Activated CD8-positive, alpha-beta memory T cell treated with anti-CD3 and anti-CD28 coated beads, Interleukin-2, amount 10 ng/mL, durations not matched to agents 7 days and 5 days (primary cell): ENCODE measurements at places on chromosomes 2 and 18. TPM values are rescaled to one million over a fixed set of nuclear protein-coding genes. Genes with fewer than 3 reads are reported as not detected.

Gene TSGA10
- total RNA-seq = 7.2 TPM

Gene NDC80
- 83.9 TPM for total RNA-seq

Gene MFSD2B
- not detected for total RNA-seq

Gene CLEC4F
- not detected for total RNA-seq

Gene VRK2
- 26.2 TPM for total RNA-seq

Gene TGFA
- total RNA-seq = not detected

Gene DSG2
- total RNA-seq = 0.35 TPM

Gene CYP1B1
- total RNA-seq = 16.0 TPM

DNA sequence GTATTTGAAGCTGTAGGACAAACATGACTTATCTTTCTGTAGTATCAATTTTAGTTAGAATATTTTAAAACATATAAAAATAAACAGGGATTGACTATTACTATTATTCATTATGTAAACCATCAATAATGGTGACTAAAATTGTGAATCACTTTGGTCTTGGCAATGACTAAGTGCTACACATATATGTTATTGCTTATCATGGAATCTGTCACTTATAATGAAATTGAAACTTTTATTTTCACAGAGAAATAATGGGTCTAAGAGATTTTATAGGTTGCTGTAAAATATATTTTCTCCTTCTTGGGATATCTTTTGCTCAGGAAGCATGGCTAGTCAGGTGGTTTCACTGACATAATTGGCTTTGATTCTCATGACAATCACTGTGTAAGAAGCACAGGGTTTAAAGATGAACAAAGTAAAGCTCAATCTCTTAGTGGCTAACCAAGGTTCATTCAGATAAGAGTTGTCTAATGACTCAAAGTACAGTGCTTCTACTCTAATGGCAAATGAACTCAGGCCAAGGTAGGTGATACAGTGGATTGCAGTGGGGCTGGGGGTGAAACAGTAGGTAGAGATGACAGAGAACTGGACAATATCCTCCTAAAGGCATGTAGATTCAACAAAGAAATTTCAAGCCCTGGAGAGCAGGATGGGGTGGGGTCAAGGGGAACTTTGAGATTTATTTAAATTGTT lies 98.6 kb upstream of the FANCL start:
- no peak for DNase-seq

- peak; percentile 46 for DNase-seq
Measured at GRCh38 chr18:21682371-21683051, 22.1 kb downstream of the ABHD3 start.

DNA sequence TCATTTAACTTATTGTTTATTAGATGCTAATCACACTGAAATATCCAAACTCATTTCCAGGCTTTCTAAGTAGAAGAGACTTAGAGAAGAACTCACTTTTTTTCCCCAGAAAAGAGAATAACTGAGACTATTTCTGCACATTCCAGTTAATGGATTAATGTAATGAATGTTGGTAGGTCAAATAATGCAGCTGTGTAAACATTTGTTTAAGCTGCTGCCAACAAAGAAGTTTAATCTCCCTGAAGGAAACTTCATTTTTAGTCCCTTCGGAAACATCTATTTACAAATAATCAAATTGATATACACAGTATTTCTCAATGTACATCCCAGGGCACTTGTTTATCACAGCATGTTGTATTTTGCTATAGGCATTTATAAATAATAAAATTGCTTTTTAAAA lies 126.9 kb downstream of the KCNS3 start:
- DNase-seq = no peak

DNA sequence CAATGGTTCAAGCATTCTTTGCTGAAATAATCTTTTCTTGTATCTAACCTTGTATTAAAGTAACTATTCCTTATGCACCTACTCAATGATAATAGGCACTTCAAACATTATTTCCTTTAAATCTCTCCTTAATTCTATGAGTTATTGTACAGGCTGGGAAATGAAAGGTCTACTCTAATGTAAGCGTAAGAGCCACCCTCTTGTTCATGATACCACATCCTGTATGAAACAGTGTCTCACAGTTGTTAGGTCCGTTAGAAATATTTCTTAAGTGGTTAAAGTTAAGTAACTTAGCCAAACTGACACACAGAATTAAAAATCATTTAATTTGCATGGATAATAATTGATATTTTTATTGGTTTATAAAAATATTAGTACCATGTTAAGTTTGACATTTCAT lies 162.5 kb upstream of the RPRM start:
- no peak for DNase-seq

DNA sequence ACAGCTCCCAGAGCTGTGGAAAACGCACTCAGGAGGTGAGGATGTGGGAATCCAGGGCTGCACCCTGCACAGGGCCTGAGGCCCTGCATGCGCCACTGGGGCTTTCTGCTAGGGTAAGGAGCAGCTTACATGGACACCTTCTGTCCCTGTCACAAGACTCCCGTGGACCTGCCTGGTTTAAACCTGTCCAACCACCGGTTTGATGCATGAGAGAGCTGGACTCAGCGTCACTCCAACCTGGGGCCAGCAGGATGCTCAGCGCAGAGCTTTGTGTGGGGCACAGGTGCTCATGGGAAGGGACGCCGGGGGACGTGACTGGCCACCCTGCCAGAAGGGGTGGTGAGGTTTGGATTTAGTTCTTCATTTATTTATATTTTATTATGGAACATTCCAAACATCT lies 24.2 kb downstream of the SNORC start:
- DNase-seq = no peak

- DNase-seq = no peak
Measured at GRCh38 chr2:187224989-187225388, 223.1 kb downstream of the CALCRL start.

DNA sequence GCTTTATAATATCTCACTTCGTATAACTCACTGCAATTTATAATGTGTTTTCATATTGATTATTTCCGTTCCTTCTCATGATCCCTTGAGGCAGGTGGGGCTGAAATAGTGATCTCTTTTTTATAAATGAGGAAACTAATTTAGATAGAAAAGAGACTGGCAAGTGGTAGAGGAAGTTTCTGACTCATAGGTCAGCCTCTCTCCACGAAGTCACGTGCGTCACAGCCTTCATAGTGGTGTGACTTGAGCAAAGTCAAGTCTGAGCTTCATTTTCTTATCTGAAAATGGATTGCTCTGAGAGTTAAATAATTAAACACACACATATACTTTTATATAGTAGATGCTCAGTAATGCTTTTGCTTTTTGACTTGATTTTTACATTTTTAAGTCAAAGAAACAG lies 19.9 kb downstream of the ABCG5 start:
- peak; percentile 50 for DNase-seq

GRCh38 chr2:200378652-200379290 lies 72.3 kb downstream of the SPATS2L start:
- DNase-seq = no peak

GRCh38 chr2:196260546-196260945 lies 89.2 kb upstream of the STK17B start:
- DNase-seq = no peak

DNA sequence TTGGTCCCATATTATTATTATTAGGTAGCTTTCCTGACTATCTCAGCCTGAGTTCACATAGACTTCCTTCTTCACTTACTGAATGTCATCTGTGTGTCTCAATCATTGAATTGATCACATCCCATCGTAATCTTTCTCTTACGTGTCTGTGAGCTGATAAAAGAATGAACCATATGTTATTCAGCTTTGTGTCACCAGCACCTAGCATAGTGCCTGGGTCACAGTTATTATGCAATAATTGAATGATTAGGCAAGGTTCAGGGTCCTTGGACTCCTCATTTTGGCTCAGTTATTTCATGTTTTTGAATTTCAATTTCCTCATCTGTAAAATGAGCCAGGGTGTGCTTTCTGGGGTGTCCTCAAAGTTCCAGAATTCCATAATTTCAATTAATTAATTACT lies 107.2 kb downstream of the ZEB2 start:
- DNase-seq = no peak

DNA sequence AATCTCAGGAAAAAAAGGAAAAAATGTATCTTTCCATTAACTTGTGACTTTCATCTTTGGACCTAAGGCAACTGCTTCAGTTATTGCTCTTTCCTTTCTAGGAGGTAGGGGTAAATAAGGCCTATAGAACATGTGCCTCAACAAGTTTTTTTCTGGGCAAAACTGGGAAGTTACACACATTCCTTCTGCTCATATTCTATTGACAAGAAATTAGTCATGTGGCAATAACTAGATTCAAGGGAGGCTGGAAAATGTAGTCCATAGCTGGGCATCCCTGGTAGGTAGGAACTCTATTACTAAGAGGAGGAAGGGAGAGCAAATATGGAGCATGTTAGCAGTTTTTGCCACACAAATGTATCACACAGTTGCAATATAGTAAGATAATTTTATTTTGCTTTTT lies 37.7 kb upstream of the NEMP2 start:
- no peak for DNase-seq

- DNase-seq = no peak
Measured at GRCh38 chr2:203105996-203106395, 91.3 kb downstream of the NBEAL1 start.

- no peak for DNase-seq
Measured at GRCh38 chr18:41809652-41810051, 145.4 kb upstream of the PIK3C3 start.

GRCh38 chr2:48482313-48482712 lies 47.6 kb upstream of the STON1 start:
- DNase-seq = no peak

DNA sequence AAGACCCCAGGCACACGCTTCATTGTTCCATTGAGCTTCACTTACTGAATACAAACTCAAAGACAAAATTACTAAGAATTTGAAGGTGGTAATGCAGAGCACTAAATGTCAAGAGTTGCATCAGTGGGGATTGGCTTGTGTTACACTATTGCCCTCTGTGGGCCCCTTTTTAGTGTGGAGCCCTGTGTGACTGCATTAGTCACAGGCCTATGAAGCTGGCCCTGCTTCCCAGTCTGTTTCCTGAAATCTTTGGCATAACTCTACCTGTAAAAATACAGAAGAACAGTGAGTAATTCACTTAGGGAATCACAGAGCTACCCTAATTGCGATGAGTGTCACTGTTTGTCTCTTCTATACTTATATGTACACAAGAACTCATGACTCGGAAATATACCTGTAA lies 40.0 kb upstream of the STPG4 start:
- no peak for DNase-seq

DNA sequence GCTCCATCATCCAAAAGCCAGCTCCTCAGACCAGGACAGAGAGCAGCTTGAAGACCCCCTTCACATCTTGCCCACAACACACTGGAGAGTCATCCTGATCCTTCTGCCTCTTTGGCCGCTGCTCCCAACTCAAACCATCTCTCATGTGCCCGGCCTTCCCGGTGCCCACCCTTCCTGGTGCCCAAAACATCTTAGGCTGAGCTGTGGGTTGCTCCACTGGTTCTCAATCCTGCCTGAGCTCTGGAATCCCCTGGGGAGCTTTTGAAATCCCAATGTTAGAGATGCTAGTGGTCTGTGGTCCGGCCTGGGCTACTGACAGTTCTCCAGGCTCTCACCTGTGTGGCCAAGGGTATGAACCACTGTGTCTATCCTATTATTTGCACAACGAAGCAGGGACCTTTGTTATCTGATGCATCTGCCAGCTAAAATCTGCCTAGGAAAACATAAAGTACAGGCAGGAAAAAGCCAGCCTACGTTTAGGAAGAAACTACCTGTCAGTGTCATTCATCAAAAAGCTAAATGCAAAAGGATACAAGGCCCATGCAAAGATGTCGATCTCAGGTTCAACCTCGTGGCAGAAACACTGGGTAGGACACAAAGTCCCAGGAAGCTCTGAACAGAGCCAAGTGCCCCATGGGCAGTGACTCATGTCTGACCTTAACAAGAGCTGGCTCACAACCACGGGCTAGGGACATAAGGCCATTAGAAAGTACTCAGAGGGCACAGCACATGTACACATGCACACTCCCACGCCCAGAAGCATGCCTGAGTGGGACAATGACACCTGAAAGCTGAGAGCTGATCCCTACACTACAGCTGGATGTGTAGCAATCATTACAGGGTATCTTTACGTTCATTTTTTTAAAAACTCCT lies 30.8 kb downstream of the TBC1D8 start:
- DNase-seq = no peak

DNA sequence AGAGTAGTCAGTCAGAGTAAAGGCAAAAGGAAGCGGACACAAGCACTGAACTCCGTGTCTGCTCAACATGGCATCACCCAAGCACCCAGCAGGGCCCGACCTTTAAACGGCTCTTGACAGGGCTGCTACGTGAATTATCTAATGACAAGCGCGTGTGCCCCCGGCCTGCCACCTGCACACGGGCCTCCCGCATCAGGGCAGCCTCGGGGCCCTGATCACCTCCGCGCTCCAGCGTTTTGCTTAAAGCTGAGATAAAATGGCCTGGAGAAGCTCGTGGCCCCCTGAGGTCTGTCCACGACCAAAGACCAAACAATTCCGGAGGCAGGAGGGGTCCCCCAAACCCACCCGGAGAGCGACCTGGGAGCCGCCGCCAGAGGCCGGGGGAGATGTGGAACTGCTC lies 376 bp downstream of the NDUFA10 start:
- peak; percentile 49 for DNase-seq

DNA sequence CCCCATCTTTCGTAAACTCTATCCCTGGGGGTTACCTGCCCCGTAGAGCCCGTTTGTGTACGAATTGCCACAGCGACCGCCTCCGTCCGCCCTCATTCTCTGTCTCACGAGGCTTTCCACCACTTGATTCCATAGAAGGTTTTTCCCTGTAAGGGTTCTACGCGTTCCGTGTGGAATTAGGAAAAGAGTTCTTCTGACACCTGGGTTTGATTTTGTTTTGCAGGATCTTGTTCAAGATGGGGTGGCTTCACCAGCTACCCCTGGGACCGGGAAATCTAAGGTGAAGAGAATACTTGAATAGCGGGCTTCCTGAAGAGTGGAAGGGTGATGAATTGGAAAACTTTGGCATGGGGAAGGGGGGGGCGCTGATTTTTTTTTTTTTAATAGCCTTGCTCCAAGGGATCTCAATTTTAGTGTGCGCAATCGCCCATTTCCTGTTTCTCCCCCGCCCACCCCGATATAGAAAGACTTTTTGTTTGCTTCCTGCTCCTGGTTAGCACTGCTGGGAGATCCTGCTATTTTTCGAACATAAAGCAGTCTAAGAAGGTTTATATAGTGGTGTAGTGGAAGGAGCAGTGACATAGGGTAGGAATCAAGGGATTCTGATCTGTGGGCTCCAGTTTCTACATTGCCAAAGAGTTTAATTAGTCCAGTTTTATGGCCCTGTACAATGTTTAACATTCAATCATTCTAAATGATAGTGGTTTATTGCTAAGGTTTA lies 564 bp downstream of the GCC2 start:
- DNase-seq = peak; percentile 69

GRCh38 chr2:10079870-10080535 lies at the start of gene CYS1:
CYS1 (minus strand) TSS chr2:10080411; CDS start chr2:10080223, 188 bp downstream.
- no peak for DNase-seq

- DNase-seq = no peak
Measured at GRCh38 chr18:33733376-33733775, 155.4 kb downstream of the ASXL3 start.

- DNase-seq = no peak
Measured at GRCh38 chr2:209512971-209513370, 89.1 kb downstream of the MAP2 start.

DNA sequence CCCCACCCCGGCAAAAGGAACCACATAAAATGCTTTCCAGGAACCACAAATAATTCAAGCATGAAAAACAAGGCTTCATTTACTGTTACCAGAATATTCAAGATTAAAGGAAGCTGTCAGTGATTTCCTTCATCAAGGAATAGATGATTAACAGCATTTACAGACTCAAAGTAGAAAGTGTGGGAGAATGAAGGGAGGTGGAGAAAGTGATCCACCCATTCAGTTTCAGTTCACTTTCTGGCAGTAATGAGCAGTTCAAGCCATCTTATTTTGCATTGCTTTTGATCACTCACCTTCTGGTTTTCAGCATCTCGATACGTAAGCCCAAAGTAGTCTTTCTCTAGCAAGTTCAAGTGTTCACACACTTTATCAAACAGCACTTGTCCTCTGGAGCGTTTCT lies 99.0 kb downstream of the EPB41L3 start:
- DNase-seq = no peak
